Fibroblast of mammary gland (primary cell): ENCODE measurements at places on chromosomes 5 and 9.

DNA sequence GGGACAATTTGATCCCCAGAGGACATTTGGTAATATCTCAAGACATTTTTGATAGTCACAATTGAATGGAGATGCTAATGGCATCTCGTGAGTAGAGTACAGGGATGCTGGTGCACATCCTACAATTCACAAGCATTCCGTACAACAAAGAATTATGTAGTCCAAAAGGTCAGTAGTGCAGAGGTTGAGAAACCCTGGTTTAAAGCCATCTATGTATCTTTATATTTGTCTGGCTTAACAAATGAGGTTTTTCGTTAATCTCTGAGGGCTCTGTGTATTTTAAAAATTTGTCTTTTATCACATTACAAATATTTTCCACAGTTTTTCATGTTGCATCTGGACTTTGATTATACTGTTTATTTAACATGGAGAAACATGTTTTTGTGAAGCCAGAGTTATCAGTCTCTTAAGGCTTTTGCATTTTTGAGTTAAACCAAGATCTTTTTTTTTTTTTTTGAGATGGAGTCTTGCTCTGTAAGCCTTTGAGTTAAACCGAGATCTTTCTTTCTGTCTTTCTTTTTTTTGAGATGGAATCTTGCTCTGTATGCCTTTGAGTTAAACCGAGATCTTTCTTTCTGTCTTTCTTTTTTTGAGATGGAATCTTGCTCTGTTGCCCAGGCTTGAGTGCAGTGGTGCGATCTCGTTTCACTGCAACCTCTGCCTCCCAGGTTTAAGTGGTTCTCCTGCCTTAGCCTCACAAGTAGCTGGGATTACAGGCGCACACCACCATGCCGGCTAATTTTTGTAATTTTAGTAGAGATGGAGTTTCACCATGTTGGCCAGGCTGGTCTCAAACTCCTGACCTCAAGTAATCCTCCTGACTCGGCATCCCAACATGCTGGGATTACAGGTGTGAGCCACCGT, 2.8 kb downstream of the HSDL2 start:
- no peak for DNase-seq

DNA sequence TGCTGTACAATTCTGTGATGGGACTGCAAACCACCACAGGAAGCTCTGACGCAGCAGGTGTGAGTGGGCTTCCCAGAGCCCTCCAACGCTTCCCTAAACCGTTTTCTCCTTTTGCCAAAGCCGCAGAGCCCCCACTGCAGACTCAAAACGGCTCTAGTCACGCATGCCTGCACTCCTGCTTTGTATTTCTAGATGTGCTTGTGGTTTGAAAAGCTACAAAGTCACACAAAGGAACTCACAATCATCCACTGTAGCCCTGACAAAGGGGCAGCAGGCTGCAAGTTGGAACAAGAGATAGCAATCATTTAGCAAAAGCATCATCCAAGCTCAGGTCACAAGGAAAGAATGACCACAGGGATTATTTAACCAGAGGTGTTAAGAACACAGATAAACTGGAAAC, 79.3 kb downstream of the PTPN3 start:
- no peak for DNase-seq

DNA sequence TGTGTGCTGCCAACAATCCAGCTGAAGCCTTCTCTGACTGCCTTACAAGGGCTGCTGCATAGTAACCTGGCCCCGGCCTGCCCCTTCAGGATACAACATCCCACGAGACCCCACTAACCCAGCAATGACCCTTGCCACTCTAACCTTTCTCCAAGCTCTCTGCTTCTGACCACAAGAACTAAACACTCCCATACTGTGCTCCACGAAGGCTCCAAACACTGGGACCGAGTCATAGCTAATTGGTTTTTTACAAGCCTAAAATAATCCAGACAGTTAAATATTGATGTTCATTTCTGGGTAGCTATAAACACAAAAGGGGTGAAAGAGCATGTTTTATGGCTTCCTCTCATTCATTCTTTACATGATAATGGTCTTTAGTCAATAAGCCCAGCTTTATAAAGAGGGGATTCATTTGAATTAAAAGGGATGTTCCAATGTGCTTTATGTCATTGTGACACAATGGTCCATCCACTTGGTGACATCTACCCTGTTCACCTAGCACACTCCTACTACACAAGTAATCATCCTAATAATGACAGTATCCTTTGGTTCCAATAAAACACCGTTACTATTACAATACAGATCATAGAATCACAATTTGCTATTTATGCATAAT, 16.2 kb upstream of the TLE4 start:
- no peak for DNase-seq

- no peak for DNase-seq
Measured at GRCh38 chr5:179415291-179416060, 70.2 kb upstream of the ADAMTS2 start.

- no peak for DNase-seq
Measured at GRCh38 chr5:120934031-120934430, 469.9 kb downstream of the PRR16 start.

DNA sequence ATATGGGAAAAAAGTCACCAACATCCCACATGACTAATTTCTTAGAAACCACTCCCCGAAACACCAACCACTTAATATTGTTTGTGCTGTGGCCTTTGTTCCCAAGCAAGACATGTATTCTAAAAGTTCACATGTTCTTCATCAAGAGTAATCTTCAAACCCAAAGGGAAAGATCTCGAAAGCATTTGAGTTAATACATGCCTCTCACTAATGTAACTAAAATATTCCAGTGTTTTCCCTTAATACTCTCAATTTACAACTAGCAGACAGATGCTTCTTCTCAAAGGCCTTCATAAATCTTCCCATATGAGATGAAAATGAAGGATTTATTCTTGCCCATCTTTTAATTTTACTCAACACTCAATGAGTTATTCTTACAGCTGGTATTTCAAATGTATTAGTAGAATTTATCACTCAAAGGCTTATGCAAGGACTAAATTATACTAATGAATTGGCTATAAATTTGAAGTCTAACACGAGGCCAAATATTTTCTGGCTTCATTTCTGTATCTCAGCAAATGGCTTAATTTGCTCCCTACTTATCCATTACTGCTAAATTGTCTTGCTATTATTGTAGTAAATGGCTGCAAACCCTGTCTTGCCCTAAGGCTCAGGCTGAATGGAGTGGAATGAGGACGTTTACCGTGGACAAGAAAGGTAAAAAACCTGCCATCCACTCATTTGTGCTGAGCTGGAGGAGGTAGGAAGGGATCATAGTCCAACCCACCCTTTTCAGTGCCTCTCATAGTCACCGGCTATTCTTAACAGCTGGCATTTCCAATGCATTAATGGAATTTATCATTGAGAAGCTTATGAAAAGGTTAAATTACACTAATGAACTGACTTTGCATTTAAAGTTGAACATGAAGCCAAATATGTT, 474.4 kb downstream of the RASEF start:
- DNase-seq: no peak

DNA sequence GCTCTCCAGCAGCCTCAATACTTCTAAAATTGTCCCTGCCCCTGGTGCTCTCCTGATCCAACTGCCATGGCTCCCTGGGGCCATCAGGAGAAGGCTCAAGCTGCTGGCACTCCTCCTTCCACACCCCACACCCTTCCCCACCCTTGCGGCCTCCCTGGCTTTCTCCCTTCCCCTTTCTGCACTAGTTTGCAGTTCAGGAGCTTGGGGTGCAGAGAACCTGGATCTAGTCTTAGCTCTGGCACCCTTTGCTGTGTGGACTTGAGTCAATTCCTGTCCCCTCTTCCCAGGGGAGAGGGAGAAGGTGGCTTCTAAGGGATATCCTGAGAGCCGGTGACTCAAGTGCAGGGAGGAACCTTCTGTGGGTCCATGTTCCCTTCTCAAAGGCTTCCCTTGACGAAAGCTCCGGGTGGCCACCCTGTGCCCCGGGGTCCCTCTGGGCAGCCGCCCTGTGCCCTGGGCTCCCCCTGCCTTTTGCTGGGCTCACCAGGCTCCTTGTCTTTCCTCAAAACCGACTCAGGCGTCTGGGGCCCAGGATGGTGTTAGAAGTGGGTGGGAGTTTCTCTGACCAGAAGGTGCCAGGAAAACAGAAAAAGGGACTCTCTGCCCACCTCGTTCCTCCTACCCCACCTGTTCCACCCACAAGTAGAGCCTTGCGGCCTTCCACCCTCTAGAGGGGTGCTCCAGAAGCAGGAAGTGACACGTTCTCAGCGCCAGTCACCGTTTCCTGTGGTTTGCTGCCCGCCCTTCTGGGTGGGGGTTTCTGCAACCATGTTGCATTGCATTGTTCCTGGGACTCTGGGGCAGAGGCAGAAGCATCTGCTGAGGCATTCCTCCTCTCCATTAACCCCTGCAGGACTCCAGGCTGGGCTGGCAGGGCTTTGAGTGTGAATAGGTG, 15.0 kb downstream of the GLIPR2 start:
- DNase-seq: peak; percentile 68

GRCh38 chr9:80890124-80890523, 799.2 kb downstream of the TLE1 start:
- DNase-seq: no peak

GRCh38 chr9:131405428-131405827, 11.5 kb downstream of the PRRC2B start:
- peak; percentile 52 for DNase-seq

DNA sequence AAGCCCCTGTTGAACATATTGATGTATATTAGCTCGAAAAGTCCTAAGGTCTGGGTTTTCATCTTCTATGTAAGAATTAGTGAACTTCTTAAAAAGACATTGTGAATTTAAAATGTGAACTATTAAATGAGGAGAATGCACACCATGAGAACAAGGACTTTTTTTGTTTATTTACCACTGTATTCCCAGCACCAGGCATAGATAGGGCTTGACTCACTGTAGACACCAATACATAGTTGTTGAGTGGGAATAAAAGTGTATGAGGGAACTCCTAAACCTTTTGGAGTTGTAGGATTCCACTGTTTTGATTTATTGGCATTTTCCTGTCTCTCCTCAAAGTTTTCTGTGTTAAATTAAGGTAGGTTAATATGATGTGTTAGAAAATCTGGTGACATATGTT, 40.3 kb downstream of the NNT start:
- DNase-seq: no peak

DNA sequence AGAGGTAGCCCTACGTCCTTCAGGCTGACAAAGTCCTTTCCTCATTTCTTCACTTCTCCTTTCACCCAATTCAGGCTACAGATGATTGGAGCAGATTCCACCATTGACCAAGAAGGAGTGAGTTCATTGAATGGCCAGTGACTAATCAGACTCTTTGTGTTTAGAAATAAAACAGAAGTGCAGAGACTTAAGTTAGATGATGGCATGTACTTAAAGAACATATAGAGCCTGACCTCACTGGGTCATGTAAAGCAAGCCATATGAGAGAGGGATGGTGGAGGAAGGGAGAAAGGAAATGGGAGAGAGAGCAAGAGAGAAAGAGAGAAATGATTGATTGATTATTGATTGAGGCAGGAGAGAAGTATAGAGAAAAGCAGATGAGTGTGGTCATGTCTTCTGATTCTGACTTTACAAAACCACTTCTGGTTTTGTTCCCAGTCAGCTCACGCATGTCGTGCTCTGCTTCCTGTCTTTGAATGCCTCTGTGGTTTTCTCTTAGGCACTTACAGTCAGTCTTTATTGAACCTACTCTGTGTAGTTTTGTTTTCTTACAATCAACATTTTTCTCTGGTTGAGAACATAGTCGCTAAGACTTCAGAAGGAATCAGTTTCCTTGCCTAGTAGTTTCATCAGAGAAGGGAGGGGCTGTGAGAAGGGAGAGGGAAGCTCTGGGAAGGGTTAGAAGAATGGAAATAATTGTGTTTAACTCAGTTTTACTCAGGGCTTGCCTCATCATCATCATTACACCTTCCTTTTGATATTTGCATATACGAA, 149.2 kb upstream of the KLF9 start:
- DNase-seq: peak; percentile 82

- DNase-seq: no peak
Measured at GRCh38 chr5:130462516-130462915, 558.3 kb downstream of the CHSY3 start.

DNA sequence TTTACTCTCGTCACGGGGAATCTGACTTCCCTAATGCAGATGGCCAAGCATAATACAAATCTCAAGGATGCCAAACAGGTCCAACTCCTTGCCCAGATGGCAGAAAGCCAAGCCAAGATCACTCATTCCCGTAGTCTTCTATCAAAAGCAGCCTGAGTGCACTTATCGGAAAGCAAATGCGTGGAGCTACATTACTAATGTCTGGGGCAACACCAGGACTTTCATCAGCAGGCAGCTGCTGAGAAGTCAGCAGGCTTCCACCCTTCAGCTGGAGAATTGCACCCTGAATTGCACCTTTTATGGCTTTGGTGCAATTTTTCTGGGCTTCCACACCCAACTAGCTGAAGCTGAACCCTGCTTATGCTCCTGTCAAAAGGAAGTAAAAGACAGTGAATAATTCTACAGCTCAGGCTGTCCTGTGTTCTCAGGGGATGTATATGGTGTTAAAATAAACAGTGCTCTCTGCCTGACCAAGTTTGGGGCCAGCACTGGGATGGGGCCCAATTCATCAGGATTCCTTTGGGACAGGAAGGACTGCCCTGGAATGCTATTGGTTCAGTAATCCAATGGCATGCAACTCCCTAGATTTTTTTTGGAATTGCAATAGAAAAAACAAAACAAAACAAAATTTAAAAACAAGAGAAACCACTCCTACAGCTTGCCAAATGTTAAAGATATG, 92.6 kb downstream of the DPYSL3 start:
- DNase-seq: peak; percentile 79

- DNase-seq: no peak
Measured at GRCh38 chr5:77087484-77088261, 588 bp upstream of the ZBED3 start.

GRCh38 chr5:177242304-177242703, 61.2 kb downstream of the RAB24 start:
- no peak for DNase-seq

- DNase-seq: no peak
Measured at GRCh38 chr9:131262327-131263032, 13.8 kb downstream of the FAM78A start.

DNA sequence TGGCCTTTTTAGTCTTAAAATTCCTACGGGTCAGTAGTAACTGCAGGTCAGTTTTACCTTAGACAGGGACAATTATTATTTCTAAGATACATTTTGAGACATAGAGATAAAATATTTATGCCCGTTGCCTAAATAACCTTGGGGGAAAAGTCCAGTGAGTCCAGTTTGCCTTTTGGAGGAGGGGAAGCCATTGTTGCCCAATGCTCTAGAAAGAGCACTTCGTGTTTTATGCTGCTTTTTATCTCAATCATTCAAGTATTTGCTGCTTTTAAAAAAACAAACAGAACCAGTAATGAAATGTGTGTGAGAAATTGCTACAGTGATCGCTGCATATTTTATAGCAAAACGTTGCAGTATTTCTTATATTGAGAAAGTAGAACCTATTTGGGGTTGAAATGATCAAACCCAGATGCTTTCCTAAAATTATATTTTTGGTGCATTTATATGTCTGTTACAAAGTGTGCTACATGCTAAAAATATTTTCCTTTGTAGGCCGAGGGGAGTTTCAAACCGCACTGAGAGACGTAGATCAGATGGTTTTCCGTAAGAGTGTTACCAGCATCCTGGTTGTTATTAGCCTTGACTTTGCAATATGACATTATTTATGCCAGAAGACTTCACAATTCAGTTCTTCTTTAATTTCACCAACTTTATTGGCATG, 266.8 kb downstream of the AOPEP start:
- DNase-seq: no peak

- peak; percentile 97 for DNase-seq
Measured at GRCh38 chr5:37738057-37738691, 101.7 kb downstream of the GDNF start.
